Coronary artery (tissue), 2 donors: ENCODE measurements at places on chromosomes 16 and 17.

DNA sequence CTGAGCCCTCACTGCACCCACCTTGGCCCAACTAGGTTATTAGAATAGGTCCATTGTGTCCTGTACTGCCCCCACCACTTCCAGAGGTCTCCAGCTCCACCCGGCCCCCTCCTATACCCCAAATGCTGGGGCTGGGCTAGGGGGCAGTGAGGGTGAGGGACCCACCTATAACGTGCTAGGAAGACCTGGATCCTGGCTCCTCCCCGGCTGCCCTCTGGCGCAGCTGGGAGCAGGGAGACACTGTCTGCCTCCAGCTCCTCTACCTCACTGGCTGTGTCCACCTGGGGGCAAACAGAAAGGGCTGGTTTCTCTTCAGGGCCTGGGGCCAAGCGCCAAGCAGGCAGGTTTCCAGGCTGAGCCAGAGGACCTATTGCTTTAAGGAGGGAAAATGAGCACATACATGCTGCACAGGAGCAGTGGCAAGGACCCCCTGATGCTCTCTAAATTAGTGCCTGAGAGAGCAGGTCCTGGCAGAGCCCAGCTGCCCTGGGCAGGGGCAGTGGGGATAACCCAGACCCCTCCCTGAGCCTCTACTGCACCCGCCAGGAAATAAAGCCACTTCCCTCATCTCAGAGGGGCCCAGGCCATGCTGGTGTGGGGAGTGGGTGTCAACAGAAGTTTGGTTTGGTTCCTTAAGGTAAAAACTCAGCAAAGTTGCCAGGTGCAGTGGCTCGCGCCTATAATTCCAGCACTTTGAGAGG lies 12.2 kb downstream of the TSPOAP1 start:
- DNase-seq = peak; percentile 38

DNA sequence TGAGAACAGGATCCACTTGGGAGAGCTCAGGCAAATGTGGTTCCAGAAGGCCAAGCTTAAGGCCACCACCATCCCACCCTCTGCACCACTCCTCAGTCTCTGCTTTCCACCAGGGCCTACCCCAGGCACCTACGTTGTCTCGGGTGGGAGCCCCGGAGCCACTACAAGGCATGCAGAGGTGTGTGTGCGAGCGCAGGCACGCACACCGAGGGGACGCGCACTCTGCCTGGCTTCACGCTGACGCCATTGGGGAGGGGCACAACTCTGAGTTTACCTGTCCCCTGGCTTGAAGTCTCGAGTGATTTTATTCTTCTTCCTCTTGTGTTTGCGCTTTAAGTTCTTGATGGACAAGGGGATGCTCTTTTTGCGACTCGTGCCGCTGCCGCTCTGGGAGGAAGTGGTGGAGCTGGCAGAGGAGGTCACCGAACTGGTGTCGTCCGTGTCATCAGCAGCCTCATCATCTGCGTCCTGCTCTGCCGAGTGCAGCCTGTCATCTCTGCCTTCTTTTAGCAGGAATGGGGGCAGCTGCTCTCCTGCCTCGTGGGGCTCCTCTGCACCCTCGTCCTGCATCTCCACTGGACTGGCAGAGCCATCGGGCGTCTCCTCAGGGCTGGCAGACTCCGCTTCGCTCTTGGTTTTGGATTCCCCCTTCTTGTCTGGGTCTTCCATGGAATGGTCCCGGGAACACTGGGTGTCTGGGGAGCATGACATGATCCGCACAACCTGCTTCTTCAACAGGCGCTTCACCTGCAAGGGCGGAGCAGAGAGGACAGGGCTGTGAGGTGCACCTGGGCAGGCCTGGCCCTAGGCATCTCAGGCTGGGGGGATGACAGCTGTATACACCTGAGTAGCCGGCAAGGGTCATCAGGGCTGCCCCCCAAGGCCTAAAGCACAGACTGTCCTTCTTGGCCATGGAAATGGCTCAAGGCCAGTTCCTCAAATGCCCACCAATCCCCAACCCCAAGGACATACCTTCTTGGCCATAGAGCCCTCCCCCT lies 15.1 kb downstream of the SPHK1 start:
- no peak for DNase-seq

- no peak for DNase-seq
These were observed 3.9 kb downstream of the SLC39A11 start for GRCh38 chr17:73088561-73088960.

DNA sequence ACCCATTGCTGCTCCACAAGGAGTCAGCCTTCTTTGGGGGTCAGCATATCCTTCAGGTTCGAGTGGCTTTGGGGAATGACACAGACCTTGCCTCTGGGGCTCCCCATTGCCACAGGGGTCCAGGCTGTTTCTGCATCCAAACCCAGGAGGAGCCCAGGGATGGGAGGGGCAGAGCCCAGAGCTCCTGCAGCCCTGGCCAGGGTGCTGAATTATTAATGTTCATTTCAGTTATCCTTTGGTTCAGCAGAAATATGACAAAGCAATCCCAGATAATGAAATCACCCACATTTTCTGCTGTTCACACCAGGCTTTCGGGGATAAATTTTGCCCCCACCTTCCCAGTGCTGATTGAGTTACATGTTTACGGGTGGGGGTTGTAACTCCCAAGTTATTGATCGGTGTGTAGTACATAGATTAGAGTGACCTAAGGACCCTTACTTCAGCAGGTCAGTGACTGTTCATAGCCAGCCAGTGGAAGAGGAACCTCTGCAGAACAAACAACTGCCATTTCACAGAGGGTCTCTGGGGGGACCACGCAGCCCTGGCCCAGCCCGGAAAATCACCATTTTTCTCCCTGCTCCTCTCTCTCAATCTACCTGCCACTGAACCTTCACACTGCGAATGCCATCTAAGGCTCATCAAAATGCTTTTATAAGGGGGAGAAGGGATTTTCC lies 240.3 kb upstream of the N4BP1 start:
- no peak for DNase-seq

DNA sequence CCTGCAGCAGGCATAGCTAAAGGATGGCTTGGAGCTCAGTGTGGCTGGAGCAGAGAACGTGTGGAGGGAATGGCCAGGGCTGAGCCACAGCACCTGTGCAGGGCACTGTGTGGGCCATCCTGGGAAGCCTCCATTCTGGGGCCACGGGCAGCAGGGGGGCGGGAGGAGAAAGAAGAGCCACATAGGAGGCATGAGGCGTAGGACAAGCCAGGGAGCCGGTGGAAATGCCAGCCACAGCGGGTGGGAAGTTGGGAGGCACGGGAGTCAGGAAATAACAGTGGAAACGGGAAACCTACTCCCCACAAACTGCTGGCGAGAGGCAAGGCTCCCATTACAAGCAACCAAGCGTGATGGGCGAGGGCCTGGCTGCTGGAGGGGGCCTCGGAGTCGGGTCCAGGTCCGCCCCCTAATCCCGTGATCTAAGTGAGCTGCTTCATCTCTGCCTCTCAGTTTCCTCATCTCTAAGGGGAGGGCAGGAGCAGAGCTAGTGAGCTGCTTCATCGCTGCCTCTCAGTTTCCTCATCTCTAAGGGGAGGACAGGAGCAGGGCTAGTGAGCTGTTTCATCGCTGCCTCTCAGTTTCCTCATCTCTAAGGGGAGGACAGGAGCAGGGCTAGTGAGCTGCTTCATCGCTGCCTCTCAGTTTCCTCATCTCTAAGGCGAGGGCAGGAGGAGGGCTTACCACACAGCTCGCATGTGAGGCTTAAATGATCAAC lies 104.9 kb downstream of the ADCY9 start:
- no peak for DNase-seq

DNA sequence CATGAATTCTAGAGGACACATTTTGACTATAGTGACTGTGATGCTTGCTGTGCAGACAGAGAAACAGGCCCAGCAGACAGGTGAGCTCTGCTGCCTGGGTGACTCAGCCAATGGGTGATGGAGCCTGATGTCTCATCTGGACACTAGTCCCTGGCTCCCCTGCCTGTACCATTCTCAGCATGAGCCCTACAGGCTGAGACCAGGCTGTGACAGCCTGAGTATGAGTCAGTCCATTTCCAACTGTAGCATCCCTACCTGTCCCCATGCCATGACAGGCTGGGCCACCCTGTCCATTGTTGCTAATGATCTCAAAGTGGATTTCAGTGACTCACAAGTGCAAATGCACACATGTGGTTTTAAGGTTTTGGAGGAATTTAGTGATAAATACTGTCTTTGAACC lies 102.5 kb upstream of the EEF2KMT start:
- no peak for DNase-seq

DNA sequence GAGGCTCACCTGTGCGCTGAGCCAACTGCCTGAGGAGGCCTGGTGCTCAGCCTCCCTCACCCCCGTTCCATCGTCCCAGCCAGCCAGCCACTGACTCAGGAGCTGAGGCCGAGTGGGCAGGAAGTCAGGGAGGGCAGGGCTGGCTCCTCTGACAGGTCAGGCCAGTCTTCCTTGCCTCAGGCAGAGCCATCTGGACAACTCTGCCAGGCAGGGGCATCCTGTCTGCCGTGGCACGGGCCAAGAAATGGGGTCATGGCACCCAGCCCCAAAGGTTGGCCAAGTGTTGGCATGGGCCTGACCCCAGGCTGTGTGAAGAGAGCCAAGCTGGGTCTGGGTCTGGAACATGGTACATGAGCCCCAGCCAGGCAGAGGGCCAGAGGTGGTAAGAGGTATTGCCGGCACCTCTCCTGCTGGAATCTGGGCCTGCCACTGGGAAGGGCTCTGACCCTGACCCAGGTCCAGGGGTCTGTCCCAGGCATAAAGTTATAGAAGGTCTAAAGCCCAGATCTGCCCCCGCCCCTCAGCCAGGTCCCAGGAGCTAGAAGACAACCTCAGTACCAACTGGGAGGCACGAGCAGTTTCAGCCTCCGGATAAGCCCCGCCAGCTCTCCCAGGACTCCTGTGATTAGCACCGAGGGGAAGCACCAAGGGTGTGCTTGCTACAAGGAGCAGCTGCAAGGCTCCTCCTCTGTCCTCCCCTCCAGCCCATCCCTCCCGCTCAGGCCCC lies 2.5 kb upstream of the VASN start:
- DNase-seq = no peak

- DNase-seq = no peak
These were observed 15.4 kb downstream of the RBFOX3 start for GRCh38 chr17:79595471-79595870.

GRCh38 chr16:21997697-21998480 lies 3.0 kb downstream of the PDZD9 start:
- no peak for DNase-seq

DNA sequence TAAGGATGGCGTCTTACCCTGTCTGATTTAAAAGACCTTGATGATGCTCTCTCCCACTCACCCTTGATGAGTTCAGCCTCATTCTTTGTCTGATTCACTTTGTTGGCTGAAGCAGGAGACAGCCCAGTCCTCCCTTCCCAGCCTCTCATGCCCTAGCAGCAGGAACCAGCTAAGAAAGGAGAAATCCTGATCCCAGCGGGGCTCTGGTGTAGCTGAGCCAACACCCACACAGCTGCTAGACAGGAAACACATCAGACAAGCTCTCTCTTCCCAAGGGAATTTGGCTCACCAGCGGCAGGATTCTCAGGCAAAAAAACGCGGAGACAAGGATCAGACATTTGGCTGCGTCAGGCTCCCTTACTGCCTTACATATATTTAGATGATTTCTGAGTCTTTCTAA lies 211.5 kb downstream of the CDH11 start:
- DNase-seq = peak; percentile 78

DNA sequence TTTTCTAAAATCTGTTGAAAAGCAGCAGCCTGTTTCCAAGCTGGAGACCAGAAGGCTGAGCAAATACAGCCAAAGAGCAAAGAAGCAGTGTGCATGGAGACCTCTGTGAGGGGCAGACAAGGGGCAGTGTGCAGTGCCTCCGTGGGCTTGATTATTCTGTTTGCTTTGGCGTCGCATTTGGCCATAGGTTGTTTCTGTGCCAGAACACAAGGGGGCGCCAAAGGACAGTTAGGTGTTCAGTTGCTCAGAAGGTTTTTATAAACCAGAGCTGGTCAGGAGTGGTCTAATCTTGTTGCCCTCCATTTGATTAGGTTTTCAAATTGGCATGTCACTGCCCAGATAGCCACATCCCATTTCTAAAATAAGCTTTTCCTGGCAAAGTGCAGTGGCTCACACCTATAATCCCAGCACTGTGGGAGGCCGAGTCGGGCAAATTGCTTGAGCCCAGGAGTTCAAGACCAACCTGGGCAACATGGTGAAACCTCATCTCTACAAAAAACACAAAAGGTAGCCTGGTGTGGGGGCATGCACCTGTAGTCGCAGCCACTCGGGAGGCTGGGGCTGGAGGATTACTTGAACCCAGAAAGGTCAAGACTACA lies 10.6 kb downstream of the MYH3 start:
- DNase-seq = no peak

DNA sequence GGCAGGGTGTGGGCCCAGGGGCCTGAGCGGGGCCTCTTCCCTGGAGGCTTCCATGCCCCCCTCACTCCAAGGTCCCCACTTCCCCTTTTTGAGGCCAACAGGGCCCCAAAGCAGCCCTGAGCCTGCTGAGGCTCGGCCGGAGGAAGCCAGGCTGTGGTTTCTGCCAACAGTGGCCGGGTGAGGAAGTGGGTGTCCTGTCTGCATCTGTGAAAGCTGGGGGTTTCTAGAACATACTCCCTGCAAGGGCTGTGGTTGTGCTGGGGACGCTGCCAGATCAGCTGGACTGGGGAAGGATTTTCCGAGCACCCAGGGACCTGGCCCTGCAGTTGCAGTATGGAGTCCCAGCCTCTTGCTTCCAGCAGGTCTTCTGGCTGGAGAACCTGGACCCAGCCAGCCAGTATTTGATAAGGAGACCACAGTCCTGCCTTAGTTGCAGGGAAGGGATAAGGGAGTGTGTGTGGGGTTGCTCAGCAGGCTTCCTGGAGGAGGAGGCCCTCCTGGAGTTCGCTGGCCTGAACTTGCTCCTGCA lies 15.7 kb downstream of the ADCY7 start:
- DNase-seq = no peak

DNA sequence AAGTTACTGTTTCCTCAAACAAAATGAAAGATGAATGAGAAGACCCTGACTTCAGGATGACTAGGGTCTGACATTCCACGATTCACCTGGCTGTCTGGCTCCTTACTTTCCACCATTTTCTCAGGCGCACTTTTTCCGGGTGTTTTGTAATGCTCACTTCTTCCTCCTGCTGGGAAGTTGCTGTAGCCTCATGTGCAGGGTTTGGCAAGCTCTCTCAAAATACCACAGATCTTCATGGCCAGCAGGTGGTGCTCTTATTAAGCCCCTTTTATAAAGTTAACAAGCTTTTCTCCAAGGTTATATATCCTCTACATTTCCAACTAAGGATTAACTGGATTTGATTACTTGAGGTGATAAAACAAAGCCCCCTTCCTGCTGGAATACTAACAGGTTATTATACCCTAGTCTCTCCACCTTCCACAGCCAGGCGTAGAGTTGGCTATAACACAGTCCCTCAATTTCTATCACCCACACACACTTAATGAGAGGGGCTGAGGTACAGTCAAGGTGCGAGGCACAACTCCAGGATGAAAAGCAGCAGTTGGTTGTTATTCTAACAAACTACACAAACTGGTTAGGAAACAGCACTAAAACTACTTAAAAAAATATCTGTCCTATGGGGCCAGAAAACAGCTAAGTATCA lies 45.4 kb downstream of the STH start:
- peak; percentile 82 for DNase-seq

GRCh38 chr16:59252317-59252716 lies 518.2 kb upstream of the GOT2 start:
- DNase-seq = no peak

- DNase-seq = no peak
These were observed 22.9 kb downstream of the SOCS1 start for GRCh38 chr16:11232852-11233726.
